Tongue (tissue), 3 donors: ENCODE measurements at places on chromosomes 4 and X.

- DNase-seq = peak; percentile 93
Observed at GRCh38 chr4:184653650-184654049, 4.1 kb downstream of the PRIMPOL start.

- DNase-seq = peak; percentile 86
Observed at GRCh38 chr4:137359691-137360315, 172.5 kb downstream of the PCDH18 start.

- no peak for DNase-seq
Observed at GRCh38 chr4:153204728-153205648, 745 bp downstream of the TRIM2 start.

DNA sequence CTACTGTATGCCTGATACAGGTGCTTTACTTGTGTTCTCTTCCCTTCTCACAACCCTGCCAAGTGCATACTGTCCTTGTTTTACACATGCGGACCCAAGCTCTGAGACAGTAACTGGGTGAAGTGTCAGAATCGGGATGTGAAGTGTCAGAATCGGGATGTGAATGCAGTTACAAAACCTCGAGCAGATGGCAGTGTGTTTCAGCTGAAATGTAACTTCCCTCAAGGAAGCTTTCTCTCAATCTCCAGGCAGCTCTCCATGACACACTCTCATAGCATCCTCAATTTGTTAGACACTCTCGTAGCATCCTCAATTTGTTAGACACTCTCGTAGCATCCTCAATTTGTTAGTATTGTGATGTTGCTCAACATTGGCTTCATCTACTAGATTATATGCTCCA, 1.1 kb upstream of the HPSE start:
- DNase-seq = no peak

- no peak for DNase-seq
Observed at GRCh38 chrX:65862638-65863037, 177.2 kb downstream of the VSIG4 start.

DNA sequence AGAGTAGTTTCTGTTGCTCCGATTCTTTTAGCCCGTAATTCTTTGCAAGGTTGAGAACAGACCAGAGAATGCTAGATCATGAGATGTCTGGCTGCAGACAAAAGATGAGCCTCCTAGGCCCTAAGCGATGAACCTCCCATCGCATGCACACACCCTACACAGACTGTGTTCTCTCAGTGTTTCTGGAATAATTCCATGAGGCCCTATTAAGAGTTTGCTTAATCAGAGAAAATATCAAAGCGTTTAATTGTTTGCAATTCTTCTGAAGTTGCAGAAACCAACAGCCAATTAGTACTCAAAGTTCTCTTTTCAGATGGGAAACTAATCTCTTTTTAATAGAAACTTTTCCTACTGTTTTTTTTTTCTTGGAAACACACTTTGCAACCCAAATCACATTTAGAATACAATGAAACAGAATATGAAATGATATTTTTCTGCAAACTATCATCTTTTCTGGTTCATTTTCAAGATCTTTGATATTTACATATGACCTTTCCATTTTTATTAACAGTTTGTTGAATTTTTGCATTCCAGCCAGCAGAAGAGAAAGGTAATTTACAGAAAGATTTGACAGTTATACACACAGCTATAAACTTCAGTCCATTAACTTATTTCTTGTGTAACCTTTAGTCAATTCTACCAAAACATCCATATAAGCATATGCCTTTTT, 1525.6 kb downstream of the ARAP2 start:
- DNase-seq = peak; percentile 8

GRCh38 chr4:84496331-84496705, 2.8 kb downstream of the NKX6-1 start:
- peak; percentile 13 for DNase-seq

- DNase-seq = no peak
Observed at GRCh38 chr4:101938836-101939235, 148.3 kb downstream of the BANK1 start.

- peak; percentile 31 for DNase-seq
Observed at GRCh38 chr4:106495476-106495875, 126.9 kb upstream of the GIMD1 start.

- DNase-seq = no peak
Observed at GRCh38 chr4:149676076-149676475, 139.6 kb downstream of the IQCM start.

DNA sequence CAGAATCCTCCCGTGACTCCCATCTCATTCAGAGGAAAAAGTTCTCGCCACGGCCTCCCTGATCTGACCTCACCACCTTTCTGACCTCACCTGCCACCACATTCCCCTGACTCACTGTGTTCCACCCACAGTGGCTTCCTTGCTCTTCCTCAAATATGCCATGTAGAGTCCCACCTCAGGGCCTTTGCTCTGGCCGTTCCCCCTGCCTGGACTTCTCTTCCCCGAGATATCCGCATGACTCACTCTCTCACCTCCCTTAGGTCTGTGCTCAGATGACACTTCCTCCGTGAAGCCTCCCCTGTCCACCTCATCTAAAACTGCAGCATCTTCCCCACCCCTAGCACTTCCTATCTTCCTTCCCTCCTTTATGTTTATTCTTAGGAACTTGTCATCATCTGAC, 7.2 kb upstream of the TSPYL2 start:
- DNase-seq = no peak

GRCh38 chrX:16796298-16796697, 10.0 kb downstream of the TXLNG start:
- DNase-seq = no peak

GRCh38 chr4:81356621-81357020, 115.1 kb downstream of the RASGEF1B start:
- no peak for DNase-seq

GRCh38 chr4:64682946-64683345, 273.7 kb upstream of the TECRL start:
- no peak for DNase-seq

GRCh38 chrX:37353646-37354045, 4.5 kb downstream of the PRRG1 start:
- DNase-seq = no peak

DNA sequence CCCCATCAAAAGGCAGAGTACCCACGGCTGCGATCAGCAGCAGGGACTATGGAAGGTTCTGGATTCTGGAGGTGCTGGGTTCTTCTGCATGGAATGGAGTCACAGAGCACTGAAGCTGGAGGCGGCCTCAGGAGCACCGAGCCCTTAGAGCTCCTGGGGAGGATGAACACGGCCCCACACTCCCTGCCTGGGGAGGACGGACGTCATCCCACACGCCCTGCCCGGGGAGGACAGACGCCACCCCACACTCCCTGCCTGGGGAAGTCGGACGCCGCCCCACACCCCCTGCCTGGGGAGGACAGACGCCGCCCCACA, 9.9 kb downstream of the LRPAP1 start:
- DNase-seq = no peak

GRCh38 chrX:103148075-103148474, 55.1 kb upstream of the NXF3 start:
- DNase-seq = no peak

GRCh38 chrX:42832764-42833549, 55.0 kb upstream of the PPP1R2C start:
- DNase-seq = no peak

DNA sequence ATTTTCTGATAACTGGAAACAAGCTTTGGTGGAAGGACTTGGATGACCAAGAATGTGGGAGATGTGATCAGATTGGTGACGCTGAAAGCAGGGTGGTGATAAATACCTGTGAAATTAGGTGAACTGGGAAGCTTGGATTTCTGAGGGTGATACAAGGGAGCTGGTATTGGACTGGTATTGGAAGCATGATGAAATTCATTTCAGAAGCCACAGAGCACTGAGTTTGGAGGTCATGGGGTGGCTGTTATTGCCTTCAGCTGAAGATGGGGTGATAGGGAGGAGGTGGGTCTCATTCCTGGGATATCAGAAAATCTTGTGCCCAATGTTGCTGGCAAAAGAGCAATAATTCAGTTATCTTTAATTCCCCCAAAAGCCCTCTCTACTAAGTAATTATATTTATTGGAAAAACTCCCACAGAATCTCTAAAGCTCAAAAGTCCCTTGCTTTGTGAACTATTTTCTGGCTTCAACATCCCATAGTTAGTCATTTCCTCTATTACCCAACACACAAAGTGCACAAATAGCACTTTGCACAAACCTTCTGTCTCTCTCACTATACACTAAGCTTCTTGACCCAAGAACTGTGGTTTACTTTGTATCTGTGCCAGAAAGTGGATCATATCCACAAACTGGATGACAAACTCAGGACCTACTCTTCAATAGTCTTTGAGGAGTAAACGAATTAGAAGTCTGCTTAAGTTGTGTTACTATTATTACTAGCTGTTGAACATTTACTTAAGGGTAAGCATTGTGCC, 23.1 kb upstream of the CAMK2D start:
- DNase-seq = peak; percentile 5

GRCh38 chr4:16067515-16067914, 16.3 kb downstream of the PROM1 start:
- DNase-seq = peak; percentile 68

DNA sequence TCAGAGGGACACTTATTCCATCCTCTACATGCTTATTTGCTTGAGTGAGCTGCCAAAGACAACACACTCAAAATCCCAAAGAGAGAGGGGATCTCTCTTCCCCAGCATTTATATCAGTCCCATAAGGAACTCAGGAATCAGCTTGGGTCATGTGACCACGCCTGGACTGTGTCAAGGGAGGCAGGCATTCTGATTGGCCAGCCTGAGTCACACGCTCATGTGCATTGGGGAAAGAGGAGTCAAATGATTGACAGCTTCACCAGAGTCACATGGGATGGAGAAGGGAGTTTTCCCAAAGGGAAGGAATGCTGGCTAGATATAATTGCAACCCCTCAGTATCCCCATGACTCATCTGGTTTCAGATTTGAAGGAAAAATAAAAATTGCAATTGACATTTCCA, 49.0 kb downstream of the RWDD4 start:
- no peak for DNase-seq

GRCh38 chr4:166140951-166141350, 267.9 kb downstream of the TLL1 start:
- DNase-seq = no peak

DNA sequence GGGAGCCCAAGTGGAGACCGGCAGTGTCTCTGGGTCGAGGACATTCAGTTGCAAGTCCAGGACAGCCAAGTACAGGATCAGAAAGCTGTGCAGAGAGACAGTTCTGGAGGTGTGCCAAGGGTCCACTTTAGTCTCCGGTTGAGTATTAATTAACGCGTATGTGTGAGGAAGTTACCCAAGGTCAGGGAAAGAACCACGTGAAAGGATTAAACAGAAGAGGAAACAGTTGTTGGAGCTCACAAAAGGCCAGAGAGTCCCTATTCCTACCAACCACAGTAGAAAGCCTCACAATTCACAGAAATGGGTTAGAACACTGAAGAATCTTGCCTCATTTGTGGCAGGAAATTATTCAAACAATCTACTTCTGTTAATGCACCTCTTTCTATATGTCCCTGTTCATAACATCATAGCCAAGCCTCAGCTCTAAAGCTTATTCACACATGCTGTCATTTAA, 17.9 kb upstream of the NSUN7 start:
- DNase-seq = peak; percentile 72

- DNase-seq = peak; percentile 75
Observed at GRCh38 chr4:98481167-98481566, 177.2 kb downstream of the TSPAN5 start.

GRCh38 chr4:127783026-127783769, 1.1 kb downstream of the HSPA4L start:
- peak; percentile 96 for DNase-seq

GRCh38 chr4:145098675-145099037, 545 bp downstream of the ABCE1 start:
- DNase-seq = peak; percentile 67

DNA sequence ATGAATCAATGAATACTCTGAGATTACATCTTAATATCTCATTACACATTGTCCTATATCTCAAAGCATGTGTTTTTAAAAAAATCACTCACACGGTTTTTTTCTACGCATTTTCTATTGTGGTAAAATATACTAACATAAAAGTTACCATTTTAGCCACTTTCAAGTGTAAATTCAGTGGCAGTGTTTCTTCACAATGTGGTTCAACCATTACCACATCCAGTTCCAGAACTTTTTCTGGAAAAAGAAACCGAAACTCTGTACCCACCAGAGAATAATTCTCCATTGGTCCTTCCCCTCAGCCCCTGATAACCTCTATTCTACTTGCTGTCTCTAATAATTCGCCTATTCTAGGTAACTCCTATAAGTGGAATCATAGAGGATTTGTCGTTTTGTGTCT, 35.3 kb upstream of the ACSL1 start:
- DNase-seq = no peak

GRCh38 chr4:14399848-14400247, 602.4 kb upstream of the CPEB2 start:
- DNase-seq = no peak

- DNase-seq = peak; percentile 20
Observed at GRCh38 chr4:152690706-152691651, 11.2 kb upstream of the TMEM154 start.

DNA sequence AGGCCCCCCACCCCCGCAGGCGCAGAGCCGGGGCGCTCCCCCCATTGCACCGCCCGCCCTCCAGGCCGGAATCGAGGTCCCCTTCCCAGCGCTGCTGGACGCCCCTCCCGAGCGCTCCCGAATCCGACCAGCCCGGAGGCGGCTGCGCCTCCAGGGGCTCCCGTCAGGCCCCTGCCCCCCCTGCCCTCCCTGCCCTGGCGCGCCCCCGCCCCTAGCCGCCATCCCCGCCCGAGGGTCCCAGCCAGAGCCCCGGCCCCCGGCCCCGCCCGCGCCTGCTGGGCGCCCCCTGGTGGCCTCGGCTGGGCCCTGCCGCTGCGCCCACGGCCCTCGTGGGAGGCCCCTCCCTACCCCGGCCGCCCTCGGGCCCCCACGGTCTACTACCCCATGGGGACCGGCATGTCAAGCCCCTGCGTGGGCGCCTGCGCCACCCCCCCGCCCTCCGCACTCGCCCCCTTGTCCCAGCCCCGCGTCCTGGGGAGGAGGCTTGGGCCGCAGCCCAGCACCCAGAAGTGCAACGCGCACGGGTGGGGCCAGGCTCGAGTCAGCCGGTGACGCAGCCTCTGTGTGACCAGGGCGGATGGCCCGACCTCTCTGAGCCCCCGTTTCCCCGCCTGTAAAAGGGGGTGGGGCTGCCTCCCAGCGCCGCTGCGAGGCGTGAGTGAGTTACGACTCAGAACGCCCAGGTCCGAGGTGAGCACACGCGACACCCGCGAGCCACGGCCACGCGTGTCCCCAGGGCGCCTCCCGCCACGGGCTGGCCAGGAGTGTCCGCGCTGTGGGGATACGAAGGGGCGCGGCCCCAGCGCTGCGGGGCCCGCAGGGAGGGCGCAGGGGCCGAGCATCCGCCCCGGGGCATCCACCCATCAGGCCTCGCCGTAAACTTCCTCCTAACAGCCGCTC, 104.9 kb downstream of the FAM53A start:
- DNase-seq = peak; percentile 50

DNA sequence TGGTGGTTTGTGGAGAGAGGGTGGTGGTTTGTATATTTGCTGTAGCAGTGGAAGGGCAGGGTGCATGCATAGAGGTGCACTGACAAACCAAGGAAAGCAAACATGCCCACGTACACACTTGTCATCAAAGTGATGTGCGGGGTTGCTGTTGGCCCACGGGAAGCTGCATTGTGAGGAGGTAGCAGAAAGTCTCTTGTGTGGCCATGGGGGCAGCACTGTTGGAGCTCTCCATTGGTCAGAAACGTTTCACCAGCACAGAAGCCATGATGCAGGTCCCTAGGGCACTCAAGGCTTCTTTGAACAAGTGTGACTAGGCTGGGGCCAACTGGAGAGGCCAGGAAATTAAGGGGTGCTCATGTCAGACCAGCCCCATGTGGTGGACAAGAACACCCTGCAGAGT, 174.8 kb upstream of the KLF8 start:
- DNase-seq = no peak

- no peak for DNase-seq
Observed at GRCh38 chrX:154731881-154732280, 19.0 kb downstream of the GAB3 start.

GRCh38 chr4:144685911-144686310, 40.0 kb downstream of the HHIP start:
- no peak for DNase-seq

- DNase-seq = no peak
Observed at GRCh38 chrX:69102612-69103194, 62.5 kb downstream of the PJA1 start.
